ENCODE measurements at places on chromosomes 12 and 14.

DNA sequence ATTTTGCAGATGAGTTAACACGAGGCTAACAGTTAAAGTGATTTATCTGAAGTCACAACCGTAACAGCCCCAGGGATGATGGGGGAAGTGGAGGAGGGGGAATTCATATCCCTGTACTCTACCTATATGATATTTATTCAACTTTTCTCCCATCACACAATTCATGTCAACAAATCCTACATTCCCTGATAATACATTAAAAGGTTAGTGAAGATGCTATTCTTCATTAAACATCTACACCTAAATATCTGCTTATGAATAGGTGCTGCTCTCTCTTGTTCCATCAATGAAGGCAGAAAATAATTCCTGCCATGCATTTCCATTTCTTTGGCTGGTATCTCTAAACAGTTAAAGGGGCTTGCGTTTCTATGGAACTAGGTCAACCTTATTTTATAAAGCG, 6.8 kb downstream of the YBX3 start:
- DNase-seq, result no peak

DNA sequence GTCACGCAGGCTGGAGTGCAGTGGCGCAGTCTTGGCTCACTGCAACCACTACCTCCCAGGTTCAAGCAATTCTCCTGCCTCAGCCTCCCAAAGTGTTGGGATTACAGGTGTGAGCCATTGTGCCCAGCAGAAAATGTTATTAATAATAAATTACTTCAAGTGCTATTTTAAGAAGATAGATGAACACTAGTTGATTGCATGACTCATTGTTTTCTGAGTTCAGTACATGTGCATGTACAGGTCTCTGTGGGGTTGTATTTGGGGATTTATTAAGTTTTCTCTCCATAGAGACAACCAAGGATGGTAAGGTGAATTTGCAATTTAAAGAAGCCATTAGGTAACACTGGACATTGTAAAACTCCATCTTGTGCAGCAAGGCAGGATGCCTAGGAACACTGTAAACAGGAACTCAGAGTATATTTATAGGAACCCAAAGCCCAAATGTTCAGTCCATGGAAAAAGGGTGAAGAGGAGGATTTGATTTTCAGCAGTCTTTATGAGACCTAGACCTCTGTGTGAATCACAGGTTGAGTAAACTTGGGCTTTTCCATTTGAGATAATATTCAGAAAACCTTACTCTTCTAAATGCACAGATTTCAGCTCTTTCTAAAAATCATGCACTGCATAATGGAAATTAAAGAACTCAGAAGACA, 49.3 kb upstream of the TMPO start:
- DNase-seq, result no peak

- no peak for DNase-seq
Observed at GRCh38 chr12:76444408-76444984, 96.3 kb upstream of the BBS10 start.

DNA sequence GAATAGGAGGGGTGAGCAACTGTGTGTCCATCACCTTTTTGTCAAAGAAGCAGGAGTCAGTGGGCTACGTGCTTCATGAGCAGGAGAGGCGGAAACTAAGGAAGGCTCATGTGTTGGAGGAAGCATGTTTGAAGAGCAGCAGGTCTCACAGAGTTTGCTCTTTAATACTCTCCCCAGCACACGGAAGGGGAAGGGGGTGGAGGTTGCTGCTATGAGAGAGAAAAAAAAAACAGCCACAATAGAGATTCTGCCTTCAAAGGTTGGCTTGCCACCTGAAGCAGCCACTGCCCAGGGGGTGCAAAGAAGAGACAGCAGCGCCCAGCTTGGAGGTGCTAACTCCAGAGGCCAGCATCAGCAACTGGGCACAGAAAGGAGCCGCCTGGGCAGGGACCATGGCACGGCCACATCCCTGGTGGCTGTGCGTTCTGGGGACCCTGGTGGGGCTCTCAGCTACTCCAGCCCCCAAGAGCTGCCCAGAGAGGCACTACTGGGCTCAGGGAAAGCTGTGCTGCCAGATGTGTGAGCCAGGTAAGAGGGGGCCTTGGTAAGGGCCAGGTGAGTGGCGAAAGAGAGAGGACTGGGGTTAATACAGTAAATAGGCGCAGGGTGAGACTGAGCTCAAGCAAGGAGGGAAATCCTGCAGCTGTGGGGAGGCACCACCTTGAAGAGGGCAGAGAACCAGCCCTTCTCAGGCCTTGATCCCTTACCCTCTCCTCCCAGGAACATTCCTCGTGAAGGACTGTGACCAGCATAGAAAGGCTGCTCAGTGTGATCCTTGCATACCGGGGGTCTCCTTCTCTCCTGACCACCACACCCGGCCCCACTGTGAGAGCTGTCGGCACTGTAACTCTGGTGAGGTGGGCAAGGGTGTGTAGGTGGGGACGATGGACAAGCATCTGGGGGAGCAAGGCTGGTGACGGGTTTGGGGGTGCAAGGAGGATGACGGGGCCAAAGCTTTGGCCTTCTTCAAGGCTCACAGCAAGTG, at the start of gene CD27:
Gene CD27, plus strand, starts transcription at position 252 of the 985 bp plus-strand sequence. Its CDS starts 141 bp downstream, at position 393.
- peak; percentile 34 for DNase-seq

GRCh38 chr14:54447231-54447692, 6.1 kb upstream of the CNIH1 start:
- DNase-seq, result no peak

GRCh38 chr12:57815177-57816000, 3.1 kb downstream of the AVIL start:
- DNase-seq, result peak; percentile 22

Measured in stimulated activated CD4-positive, alpha-beta T cell treated with anti-CD3 and anti-CD28 coated beads, Interleukin-2, amount 100 ng/mL, for 24 hours (primary cell).